ENCODE measurements at places on chromosomes 16 and 17.

DNA sequence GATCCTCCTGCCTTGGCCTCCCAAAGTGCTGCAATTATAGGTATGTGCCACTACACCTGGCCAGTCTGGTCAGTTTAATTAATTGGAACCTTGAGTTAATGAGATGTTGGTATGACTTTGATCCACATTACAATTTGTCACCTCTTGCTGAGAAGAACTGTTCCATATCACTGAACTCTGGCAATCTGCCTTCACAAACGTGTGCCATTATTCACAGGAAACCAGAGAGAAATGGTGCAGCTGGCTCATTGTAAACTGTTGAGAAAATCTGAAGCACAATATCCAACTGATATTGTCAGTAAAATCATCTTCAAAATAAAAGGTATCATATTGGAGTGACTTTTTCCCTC, 39.3 kb upstream of the YPEL2 start:
- no peak for DNase-seq

- no peak for DNase-seq
Measured at GRCh38 chr17:74447628-74448159, 15.8 kb downstream of the GPRC5C start.

DNA sequence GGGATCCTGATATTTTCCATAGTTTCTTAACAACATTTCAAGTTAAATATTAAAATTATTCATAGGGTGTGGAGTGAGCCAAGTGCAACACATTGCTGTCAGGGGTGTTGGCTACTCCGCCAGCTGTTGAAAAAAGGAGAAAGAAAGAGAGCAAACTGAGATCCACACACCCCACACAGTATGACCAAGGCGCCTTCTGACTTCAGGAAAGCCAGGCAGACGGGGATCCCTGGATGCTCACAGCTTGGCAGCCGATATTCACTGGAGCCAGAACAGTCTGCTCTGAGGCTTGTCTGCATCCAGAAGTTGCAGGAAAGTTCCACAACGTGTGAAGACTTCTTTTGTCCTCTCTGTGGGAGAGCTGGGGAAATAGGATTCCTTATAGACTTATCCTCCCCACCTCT, 9.3 kb downstream of the CHD9NB start:
- DNase-seq, result no peak

- DNase-seq, result no peak
Measured at GRCh38 chr17:12140685-12141084, 120.0 kb downstream of the MAP2K4 start.
